ENCODE measurements at places on chromosomes 4 and X.

DNA sequence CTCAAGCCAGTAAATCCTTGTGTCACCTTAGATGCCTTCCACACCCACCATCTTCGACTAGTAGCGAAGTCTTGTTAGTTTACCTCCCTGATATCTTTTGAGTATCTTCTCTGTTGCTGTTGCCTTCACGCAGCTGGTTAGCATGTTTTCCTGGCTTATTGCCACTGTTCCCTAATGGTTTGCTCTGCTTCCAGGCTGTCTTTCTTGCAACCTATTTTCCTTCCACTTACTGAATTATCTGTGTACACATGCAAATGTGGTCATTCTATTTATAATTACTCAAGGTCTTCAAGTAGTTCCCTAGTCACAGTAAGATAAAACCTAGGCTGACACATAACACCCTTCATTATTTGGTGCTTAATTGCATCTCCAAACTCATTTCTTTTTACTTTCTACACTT is 89.5 kb downstream of the UGT8 start:
- DNase-seq = no peak

- no peak for DNase-seq
Measured at GRCh38 chr4:14257903-14258302, 630.4 kb upstream of the BOD1L1 start.

DNA sequence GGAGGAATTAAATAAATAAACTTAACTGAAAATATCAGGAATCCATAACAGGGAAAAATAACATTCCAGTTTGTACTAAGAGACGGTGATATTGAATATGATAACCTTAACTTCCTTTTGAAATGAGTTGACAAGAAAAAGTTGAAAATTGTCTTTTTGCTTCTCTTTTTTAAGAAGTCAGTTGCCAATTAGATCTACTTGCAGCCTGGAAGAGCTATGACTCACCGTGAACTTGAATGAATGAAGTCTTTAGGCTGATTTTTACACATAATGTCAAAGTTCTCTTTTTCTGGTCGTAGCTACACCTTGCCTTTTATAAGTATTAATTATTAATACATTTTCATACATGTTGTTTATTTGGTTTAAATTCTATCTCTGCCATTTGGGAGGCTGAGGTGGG is 94.4 kb upstream of the HPGD start:
- DNase-seq = no peak

DNA sequence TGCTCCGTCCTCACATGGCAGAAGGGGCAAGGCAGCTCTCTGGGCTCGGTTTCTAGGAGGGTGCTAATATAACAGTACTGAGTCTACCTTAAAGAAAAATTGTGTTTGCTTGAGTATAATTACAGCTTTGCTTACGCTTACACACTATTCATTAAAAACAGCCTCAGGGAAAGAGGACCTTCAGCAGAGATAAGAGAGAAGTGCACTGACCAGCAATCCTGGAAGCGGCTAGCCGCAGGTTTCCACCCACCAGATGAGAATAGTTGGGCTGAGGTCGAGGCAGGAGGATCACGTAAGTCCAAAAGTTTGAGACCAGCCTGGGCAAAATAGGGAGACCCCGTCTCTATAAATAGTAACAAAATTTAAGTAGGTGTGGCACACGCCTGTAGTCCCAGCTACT is 15.2 kb upstream of the MRFAP1 start:
- DNase-seq = no peak

DNA sequence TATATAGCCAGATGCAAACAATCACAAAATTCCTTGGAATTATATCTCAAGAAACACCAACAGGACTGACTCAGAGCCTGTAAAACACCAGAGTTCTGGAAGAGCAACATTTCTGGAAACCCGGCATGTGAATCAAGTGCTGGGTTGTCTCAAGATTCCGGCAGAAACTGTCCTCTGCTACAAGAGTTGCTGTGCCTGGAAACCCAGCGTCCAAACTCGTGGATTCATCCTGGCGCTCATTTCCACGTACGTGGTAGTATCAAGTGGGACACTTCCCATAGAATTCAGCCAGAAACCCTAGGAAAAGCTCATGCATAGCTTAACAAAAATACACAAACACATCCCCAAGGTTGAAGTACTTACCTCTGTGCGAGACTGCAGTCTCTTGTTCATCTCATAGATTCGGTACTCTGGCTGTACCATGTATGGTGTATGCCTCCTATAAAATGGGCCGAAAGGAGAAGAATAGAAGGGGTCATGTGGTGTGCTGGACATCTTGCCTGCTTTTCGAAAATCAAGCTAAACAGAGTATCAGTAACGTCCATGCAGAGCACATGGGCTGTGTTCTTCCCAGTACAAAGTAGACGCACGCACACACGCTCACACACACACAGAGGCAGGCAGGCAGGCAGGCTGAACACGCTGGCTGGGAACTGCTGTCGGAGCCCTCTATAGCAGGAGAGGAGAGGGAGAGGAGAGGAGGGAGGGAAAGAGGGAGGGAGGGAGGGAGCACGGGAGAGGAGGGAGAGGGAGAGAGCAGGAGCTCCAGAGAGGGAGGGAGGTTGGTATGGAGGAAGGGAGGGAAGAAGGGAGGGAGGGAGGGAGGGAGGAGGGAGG is at the start of gene LDB2:
LDB2 (minus strand) TSS at position 655 of the 837 bp plus-strand sequence.
- no peak for DNase-seq

Measured in activated naive CD4-positive, alpha-beta T cell (primary cell).